Right ventricle myocardium inferior (tissue), 1 donor: ENCODE measurements at places on chromosomes 11 and 22. TPM values are rescaled to one million over a fixed set of nuclear protein-coding genes. Genes with fewer than 3 reads are reported as not detected.

NAALADL1 gene
- total RNA-seq: 3.4 TPM

- DNase-seq: no peak
Measured at GRCh38 chr11:13126430-13126829, 117.3 kb downstream of the RASSF10 start.

DNA sequence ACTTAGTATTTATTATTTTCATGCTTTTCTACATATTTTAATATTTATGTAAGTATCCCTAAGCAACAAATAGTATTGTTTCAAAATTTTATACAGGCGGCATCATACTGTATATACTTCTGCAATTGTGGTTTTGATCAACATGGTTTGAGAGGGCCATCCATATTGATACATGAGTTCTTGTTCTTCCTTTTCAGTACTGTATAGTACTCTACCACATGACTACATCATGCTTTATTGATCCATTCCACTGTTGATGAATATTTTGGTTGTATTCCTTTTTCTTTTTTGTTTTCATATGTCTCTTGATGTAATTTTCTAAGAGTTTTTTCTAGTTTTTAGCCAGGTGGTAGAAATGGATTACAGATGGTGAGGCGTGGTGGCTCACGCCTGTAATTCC is 40.1 kb downstream of the SLC35F2 start:
- no peak for DNase-seq

DNA sequence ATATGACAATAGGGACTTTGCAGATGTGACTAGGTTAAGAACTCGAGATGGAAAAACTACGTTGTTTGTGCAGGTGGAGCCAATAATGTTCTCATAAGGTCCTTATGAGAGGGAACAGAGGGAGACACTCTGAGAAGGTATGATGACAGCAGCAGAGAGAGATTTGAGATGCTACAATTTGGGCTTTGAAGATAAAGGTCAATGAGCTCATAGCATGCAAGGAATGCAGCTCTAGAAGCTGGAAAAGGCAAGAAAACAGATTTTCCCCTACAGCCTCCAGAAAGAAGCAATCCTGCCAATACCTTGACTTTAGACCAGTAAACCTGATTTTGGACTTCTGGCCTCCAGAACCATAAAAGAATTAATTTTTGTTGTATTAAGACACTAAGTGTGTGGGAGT is 21.1 kb downstream of the FAM76B start:
- DNase-seq: no peak

DNA sequence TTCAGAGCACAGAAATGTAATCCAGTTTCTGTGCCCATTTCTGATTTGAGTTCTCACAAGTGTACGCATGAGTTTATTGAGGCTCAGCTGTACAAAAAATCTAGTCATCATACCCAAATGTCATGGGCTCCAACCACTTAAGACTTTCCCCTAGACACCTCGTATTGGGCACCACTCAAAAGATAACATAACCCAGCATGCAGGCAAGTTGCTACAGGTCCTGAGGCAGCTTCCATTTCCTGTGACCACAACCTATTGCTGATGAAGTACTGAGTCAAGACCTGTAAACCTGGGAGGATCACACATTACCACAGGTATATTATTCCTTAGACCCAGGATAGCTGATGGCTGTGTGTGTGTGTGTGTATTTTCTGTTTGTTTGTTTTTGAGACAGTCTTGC is 95.2 kb downstream of the MRTFA start:
- no peak for DNase-seq
